Activated CD8-positive, alpha-beta T cell treated with anti-CD3 and anti-CD28 coated beads, Interleukin-2, amount 10 ng/mL, durations not matched to agents 7 days and 5 days (primary cell): ENCODE measurements at places on chromosomes 7 and 10. TPM values are rescaled to one million over a fixed set of nuclear protein-coding genes. Genes with fewer than 3 reads are reported as not detected.

The ZNF25 gene
- total RNA-seq = 4.4 TPM

DNA sequence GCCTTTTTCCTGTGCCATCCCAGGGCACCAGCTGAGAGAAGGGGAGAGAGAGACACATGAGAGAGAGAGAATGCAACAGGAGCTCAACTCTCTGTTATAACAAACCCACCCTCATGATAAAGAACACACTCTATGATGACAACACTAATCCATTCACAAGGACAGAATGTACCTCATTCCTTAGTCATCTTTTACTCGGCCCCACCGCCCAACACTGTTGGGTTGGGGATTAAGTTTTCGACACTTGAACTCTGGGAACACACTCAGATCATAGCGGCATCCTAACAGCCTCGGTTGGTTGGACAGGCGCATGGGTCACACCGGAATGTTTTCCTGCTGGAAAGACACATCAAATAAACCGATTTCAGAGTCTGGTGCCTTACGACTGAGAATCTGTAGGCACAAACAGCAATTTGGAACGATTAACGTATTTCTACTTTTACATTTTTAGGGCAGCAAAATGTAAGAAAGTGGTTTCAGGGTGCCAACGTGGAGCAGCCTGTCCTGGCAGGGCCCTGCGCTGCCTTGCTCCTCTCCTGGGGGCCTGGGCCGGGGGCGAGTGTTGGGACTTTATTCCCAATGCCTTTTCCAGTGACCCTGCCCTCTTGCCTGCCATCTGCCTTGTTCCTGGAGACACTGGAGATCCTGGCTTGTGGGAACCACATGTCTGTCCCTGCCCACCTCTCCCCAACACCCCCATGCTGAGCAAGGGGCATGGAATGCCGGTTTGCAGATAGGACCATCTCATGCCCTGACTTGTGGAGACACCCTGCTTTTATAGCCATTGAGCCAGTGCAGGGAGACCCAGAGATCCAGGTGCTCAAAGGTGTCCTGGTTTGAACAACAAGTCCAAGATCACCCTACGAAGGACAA lies 287.0 kb downstream of the TCERG1L start:
- DNase-seq = no peak
- H3K27me3 ChIP-seq = no peaks in the 10 kb centered on the region
- H3K27ac ChIP-seq = no peak overlapping the region
- H3K4me1 ChIP-seq = no peaks in the 10 kb centered on the region

DNA sequence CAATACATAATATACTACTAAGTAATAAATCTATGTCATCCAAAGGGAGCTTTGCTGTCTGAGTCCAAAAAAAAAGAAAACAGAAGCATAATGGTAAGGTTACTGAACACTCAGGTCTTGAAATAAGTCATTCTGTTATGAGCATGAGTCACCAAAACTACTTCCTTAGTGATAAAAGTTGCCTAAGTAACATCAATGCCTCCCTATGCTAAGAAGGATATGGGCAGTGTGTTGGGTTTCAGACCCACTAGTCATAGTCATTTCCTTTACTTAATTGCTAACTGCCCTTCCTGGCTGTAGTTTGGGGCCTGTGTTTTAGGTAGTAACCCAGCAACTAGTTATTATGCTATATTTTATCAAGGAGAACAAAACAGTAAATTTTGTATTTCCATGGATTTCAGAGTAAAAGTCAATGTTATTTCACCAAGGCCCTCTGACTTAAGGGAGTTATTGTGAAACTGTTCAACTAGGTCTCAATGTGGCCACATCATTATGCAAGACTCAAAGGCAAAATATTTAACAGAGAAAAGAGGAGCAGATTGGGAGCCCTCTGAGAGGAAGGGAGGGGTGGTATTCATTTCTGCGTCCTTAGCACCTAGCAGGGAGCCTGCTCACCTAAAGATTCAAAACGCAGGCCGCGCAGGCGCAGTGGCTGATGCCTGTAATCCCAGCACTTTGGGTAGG lies 11.7 kb upstream of the VIM start:
- peaks cover 52% of the 10 kb centered on the region for H3K4me1 ChIP-seq
- H3K36me3 ChIP-seq = peaks cover 37% of the 10 kb centered on the region
- peak overlapping the region; percentile 86 for H3K27ac ChIP-seq
- H3K4me3 ChIP-seq = peak overlapping the region; percentile 44
- no peaks in the 10 kb centered on the region for H3K27me3 ChIP-seq
- DNase-seq = peak; percentile 67

The CYP3A7 gene
- total RNA-seq = not detected

DNA sequence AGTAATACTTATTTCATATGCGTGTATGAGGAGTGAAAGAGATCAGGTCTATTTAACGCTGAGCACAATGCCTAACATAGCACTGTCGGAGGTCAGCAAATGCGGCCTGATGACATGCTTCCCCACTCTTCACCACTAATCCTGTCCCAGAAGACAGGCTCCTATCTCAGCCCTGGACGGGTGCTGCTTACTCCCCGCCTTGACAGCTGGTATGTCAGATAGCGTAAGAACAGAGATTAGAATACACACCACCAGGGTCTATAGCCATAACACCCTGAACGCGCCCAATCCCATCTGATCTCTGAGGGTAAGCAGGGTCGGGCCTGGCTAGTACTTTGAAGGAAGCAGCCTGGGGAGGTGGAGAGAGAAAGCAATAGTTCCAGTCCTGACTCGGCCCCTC lies 32.3 kb upstream of the TM9SF3 start:
- no peak for DNase-seq
- no peak overlapping the region for H3K27ac ChIP-seq
- H3K4me1 ChIP-seq = peaks cover 4% of the 10 kb centered on the region
- peaks cover 4% of the 10 kb centered on the region for H3K36me3 ChIP-seq

The MET gene
- total RNA-seq = not detected

The C10orf62 gene
- total RNA-seq = not detected

The FAM25C gene
- not detected for total RNA-seq

- no peaks in the 10 kb centered on the region for H3K36me3 ChIP-seq
- no peak for DNase-seq
- H3K27ac ChIP-seq = no peak overlapping the region
- H3K27me3 ChIP-seq = no peaks in the 10 kb centered on the region
These were observed 110.1 kb downstream of the INHBA start for GRCh38 chr7:41592794-41593193.

DNA sequence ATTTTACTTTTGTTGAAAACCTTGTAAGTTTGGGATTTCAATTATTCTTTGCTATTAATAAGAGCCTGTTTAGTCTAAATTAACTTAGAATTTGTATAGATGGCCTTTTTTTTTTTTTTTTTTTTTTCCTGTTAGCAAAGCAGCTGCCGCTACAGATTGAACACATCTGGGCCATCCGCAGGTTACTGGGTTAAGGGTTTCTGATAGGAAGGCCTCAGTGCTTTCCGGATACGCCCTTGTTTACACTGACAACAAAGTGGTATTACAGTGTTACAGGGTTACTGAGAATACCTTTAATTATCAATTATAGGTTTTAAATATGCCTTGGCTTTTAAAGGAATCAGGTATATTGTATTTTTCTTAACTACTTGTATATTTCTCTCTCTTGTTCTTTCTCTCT lies 76.8 kb downstream of the PTN start:
- H3K4me3 ChIP-seq = no peak overlapping the region
- H3K36me3 ChIP-seq = no peaks in the 10 kb centered on the region
- no peaks in the 10 kb centered on the region for H3K27me3 ChIP-seq

The SPDYE8 gene
- total RNA-seq = not detected

The SYT15B gene
- 0.23 TPM for total RNA-seq
